ENCODE measurements at places on chromosomes 12 and 14.

DNA sequence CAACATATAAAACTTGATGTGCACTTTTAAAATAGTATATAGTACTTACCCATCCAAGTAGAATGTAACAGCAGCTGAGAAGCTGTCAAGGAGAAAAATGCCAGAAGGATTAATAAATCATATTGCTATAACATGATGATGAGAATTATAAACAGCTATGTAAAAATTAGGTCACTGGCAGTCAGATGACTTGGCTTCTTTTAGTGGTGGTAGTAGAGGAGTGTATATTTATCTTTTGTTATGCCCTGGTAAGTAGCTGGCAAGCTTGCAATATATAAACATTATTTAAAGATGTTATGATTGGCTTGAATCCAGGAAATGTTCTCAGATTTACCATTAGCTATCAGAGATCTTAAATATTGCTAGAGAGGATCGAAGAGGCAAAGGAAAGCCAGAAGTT, 471.0 kb upstream of the MGAT4C start:
- no peak for DNase-seq

DNA sequence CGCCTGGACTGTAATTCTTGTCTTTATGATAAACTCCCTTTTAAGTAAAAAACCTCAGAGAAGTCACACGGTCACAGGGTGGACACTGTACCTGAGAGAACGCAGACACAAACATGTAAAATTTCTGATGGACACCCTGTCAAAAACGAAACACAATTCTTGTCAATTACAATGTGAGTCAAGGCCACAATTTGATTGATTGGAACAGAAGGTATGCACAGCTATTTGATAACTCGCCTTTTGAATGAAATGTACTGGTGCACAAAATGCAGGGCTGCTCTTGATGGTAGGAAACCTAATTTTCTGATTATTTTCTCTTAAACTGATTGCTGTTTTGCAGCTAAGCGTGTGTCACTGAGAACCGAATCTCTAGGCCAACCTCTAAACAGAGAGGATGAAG, 9.2 kb downstream of the DNAH10 start:
- no peak for DNase-seq

- peak; percentile 82 for DNase-seq
Observed at GRCh38 chr14:103500148-103500990, 22.3 kb downstream of the CKB start.

- no peak for DNase-seq
Observed at GRCh38 chr12:43931187-43931586, 95.3 kb downstream of the TMEM117 start.

GRCh38 chr12:130227641-130228040, 65.4 kb downstream of the FZD10 start:
- DNase-seq: no peak

DNA sequence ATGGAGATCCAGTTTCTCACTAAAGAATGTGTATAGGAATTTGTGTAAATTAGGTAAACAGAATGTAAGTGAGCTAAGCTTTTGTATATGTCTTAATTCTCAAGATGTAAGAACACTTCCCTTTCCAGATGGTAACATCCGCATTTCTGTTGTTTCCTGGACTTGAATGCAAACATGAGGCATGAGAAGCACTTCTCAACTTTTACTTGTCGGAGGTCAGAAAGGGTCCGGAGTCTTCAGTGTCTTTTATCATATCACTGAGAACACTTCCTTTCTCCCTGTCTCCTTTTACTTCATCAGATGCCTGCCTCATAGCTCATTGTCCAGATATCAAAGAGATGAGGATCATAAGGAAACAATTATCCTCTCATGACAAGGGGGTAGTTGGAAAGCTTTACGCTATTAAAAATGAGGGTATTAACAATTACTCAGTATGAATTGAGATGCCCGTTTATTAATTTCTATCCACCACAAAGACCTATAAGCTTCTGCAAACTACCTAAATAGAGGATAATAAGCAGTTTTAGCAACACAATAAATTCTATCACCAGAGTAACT, 214.1 kb upstream of the FLRT2 start:
- no peak for DNase-seq

DNA sequence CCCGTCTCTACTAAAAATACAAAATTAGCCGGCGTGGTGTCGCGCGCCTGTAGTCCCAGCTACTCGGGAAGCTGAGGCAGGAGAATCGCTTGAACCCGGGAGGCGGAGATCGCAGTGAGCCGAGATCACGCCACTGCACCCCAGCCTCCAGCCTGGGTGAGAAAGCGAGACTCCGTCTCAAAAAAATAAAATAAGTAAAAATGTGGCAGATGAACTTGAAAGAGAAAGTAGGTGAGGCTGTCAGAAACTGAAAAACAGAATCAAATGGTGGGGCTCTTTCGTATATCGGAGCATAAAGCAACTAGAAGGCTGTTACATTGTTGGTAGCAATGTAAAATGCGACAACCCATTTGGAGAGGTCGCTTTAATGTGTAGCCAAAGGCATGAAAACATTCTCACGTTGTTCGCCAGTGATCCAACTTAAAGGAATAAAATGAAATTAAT, 767 bp upstream of the CCNT1 start:
- no peak for DNase-seq

DNA sequence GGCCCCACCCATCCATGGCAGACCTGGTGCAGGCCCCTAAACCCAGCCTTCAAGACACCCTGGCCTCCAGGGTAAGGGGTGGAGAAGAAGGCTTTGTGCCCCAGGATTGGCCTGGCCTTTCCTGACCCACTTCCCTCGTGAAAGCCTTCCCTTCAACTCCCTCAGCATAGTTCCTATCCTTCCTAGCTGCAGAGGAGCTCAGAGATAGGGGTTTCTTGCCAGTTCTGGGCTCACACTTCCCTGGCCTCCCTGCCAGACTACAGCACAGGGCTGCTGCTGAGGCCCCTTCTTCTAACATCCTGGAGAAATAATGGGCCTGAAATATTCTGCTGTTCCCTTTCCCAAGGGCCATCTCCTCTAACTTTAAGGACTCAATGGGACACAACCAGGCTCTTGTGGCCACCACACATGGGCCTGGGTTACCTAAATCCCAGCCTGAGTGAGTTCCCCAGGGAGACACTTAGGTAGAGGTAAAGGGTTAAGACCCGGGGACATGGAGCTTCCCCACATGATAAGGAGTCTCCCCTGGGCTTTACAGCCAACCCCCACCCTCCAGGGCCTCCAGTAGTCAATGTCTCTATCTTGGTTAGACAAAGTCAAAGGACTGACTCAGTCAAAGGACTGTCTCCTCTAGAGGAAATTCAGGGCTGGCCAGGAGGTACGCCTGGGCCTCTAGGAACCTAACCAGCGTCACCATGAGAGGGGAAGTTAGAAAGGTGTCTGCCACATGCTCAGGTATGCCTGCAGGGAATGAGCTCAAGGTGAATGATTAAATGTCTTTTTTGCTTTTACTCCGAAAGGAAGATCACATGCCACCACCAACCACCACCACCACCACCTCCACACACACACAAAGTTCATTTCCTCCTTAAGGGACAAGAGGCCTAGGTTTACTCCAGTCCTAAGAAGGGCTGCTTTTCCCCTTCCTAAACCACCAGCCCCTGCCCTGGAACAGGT, 7.1 kb downstream of the ZFP36L1 start:
- peak; percentile 47 for DNase-seq

GRCh38 chr14:96090441-96091148, 51.4 kb downstream of the C14orf132 start:
- DNase-seq: peak; percentile 79

DNA sequence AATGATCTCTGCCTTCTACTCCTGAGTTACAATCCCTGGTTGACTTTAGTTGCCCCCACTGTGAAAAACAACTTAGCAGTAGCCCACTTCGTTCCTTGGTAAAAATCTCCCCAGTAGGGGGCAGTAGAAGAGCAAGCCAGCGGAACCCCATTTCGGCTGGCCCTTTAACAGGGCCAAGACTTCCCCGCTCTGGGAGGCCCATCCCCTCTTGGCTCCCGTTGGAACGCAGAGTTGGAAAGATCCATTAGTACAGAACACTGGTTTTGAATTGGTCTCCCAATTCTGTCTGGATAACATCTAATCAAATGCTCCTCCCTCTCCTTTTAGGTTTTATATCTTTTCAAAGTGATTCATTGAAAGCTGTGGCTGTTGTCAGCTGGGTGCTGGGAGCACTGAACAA, 1133.3 kb downstream of the BCL11B start:
- DNase-seq: peak; percentile 17

GRCh38 chr12:58368001-58368400, 426.6 kb downstream of the ATP23 start:
- DNase-seq: no peak

DNA sequence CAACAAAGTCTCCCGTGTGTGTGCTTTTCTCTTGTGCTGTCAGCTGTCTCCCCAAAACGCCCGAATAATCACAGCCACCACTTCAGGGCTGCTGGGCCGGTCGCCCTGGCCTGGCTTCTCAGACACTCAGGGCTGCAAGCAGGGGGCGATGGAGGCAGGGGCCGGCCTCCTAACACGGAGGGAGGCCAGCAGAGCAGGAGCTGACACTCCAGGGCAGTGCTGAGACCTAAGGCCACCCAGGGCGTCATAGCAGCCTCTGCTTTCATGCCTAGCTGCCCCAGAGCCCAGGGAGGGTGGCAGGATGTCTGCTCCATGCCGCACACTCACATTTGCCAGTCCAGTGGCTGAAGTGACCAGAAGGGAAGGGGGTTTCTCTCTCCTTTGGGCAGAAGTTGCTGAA, 25.6 kb downstream of the STX2 start:
- no peak for DNase-seq

- DNase-seq: no peak
Observed at GRCh38 chr12:53414756-53415417, 8.8 kb upstream of the AMHR2 start.

GRCh38 chr12:115597157-115597712, 680.3 kb downstream of the MED13L start:
- peak; percentile 80 for DNase-seq

- DNase-seq: peak; percentile 34
Observed at GRCh38 chr12:8823565-8824300, 1.3 kb downstream of the A2ML1 start.

- DNase-seq: no peak
Observed at GRCh38 chr14:65469903-65470302, 57.4 kb downstream of the FUT8 start.

DNA sequence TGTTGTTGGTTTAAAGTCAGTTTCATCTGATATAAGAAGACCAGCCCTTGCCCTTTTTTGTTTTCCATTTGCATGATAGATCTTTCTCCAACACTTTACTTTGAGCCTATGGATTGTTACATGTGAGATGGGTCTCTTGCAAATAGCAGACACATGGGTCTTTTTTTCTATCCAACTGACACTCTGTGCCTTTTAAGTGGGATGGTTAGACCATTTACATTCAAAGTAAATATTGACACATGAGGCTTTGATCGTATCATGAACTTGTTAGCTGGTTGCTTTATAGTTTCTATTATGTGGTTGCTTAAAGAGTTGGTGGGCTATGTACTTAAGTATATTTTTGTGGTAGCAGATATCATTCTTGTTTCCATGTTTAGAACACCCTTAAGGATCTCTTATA, 213.4 kb upstream of the G2E3 start:
- no peak for DNase-seq

DNA sequence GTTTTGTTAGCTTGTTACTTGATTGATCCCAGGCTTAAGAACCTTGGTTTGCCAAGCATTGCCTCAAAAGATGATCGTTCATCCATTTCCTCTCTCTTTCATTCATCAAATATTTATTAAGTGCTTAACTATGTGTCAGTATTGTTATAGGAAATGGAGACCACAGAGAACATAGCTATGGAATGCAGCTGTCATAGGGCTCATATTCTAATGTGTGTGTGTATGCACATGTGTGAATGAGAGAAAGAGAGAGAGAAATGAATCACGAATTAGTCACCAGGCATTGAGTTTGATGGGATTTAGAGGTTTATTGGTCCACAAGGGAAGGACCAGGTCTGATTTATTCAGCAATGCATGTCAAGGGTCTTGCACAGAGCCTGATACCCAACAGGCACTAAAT, 71.0 kb upstream of the FBXO21 start:
- no peak for DNase-seq

DNA sequence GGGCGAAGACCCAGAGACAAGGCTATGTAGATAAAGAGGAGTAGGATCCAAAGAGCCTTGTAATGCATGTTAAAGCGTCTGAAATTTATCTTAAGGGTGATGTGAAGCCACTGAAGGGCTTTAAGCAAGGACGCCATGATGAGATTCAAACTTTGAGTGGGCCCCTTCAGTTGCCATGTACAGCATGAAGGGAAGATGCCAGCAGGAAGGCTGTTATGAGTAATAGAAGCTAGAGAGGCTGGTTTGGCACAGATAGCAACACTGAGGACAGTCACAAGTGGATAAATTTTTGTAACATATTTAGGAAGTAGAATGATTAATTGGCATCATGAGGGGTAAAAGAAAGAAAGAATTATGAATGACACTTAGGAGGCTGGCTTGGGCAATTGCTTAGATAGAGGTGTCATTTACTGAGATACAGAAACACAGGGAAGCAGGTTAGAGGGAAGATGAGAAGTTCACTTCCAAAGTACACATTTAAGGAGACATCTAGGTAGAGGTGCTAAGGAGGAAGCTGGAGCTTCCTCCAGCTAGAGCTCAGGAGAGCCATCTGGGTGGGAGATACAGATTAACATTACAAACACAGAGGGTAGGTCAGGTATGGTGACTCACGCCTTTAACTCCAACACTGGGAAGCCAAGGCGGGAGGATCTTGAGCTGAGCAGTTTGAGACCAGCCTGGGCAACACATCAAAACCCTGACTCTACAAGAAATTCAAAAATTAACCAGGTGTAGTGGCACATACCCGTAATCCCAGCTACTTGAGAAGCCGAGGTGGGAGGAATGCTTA, 13.7 kb downstream of the ATG2B start:
- peak; percentile 17 for DNase-seq

DNA sequence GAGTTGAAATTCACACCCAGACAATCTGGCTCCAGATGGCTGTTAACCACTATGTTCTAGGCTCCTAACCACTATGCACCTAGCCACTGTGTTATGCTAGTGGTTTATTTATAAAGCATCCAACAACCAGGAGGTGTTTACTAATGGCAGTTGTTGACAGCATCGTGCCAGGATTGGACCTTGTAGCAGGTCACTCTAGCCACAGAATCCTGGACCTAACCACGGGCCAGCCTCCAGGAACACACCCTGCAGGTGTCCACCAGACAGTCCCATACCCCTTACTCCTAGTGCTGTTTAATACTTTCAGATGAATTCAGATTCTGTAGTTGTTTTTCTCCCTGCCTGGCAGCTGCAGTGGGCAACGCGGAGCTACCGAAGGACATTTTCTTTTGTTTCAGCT, 109.4 kb upstream of the MYL2 start:
- DNase-seq: no peak

DNA sequence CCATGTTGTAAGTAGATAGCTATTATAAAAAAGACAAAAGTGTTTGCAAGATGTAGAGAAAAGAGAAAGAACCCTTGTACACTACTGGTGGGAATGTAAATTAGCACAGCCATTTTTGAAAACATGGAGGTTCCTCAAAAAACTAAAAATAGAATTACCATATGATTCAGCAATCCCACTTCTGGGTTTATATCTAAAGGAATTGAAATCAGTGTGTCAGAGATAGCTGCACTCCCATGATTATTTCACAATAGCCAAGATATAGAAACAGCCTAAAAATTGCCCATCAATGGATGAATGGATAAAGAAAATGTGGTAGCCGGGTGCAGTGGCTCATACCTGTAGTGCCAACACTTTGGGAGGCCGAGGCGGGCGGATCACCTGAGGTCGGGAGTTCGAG, 9.2 kb downstream of the PSMC6 start:
- DNase-seq: no peak

- DNase-seq: no peak
Observed at GRCh38 chr12:13571035-13571434, 374.5 kb downstream of the EMP1 start.

Measured in AG08395 (cell line).